ENCODE measurements at places on chromosomes 12 and 14.
A peak's percentile ranks its signal among the peaks of the same experiment; 100 is the strongest.

DNA sequence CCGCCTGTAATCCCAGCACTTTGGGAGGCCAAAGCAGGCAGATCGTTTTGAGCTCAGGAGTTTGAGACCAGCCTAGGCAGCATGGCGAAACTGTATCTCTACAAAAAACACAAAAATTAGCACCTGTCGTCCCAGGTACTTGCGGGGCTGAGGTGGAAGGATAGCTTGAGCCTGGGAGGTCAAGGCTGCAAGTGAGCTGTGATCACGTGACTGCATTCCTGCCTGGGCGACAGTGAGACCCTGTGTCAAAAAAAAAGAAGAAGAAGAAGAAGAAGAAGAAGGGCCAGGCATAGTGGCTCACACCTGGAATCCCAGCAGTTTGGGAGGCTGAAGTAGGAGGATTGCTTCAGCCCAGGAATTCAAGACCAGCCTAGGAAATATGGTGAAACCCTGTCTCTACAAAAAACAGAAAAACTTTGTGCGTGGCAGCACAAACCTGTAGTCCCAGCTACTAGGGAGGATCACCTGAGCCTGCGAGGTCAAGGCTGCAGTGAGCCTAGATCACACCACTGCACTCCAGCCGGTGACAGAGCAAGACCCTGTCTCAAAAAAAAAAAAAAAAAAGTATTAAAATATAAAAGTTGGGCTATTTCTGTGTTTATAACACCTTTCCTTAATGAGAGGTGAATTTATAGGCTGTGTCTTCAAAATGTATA lies 15.5 kb downstream of the RXYLT1 start:
- DNase-seq: no peak

- no peak for DNase-seq
Measured at GRCh38 chr12:124109760-124110159, 136.7 kb downstream of the ZNF664 start.

- no peak for DNase-seq
Measured at GRCh38 chr12:111767362-111768158, 827 bp downstream of the ALDH2 start.

DNA sequence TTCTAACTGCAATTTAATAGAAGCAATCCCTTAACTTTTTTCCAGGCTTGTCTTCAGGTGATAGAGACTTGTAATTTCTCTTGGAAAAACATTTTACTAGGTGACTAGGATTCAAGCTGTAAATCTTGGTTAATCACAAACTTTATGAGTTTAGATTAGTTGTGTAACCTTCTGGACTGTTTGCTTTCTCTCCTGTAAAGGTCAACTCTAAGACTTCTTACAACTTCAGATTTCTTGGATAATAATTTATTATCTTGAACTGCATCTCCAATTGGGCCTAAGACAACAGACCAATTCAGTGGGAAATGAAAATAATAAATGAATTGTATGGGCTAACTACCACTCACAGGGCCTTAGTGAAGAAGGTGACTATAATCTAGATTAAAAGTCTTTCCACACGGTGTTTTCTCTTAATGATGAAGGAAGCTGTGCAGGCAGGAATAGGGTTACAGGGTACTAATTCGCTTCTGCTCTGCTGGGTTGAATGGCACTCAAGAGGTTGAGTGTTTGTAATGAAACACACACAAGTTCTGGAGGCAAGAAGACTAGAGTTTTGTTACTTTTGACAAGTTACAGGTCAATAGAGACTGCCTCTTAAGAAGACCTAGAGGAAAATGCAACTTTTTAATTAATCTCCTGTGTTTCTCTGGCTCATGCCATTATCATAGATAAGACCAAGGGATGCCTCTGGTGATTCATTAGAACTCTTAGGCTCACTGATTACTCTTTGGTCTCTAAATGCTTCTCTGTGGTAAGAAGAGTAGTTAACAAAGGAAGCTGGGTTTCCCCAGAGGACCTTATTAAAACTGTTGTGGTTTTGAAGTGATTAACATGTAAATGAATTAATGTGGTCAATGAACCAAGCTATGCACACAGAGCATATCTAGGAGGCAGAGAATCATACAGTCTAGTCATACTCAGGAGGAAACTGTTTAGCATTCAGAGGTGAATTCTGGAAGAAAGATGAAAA lies 30.0 kb upstream of the OR4E1 start:
- DNase-seq: no peak

DNA sequence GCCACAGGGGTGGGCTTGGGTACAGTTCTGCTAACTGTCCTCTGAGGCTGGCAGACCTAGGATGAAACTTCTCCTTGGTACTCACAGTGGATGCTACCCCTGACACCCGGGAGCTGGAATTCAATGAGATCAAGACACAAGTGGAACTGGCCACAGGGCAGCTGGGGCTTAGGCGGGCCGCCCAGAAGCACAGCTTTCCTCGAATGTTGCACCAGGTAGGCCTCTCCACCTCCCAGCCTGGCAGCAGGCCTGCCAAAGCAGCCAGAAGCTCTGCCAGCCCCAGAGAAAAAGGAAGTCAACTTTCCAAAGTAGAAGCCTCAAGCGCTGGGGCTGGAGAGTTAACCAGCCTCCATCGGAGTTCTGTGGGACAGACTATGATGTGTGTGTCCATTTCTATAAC lies 2.4 kb upstream of the NRL start:
- DNase-seq: no peak

DNA sequence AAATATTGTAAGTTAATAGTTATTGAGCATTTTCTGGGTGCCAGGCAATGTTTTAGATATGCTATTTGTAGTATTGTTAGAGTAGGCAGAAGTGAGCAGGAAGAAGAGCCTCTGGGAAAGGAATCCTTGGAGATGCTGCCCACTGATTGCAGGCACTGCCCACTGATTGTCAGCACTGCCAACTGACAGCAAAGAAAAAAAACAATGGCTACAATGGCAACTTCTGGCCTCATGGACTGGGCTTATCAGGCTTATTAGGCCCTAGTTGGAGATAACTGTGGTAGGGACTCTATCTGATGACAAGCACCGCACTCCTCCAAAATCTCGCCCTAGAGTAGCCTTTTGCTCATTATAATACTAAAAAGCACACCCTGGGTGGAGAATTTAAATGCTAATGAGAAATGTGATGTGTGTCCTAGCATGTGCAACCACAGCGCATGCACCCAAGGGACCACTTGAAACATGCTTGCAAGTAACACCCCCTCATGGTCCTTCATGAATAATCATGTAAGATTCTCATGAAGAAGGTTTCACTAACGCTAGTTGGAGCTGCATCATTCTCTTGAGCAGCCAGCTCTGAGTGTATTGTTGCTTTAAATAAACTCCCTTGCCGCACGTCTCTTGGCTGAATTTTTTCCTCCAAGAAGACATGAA lies 103.5 kb upstream of the PPP4R3A start:
- DNase-seq: no peak

DNA sequence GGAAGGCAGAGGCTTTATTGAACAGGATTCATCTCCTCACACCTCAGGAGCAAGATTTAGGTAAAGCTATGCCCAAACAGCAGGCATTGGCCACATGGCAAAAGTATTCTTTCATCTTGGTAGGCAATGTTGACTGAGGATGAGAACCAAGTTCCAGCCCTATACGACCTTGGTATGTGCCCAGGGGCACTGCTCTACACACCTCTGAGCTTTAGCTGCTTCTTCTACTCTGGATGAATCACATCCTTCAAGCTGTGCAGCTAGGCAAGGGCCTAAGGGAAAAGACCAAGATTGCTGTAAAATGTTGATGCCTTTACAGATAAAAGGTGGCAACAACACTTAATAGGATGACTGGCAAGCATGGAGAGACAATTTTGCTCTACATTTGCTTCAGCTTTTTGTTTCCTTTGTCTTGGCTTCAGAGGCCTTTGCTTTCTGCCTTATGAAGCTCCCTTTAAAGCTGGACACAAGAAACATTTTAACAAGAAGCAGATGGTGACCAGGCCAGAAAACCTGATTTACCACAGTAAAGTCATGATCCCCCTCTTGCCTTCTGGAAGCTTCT lies 183.3 kb upstream of the KITLG start:
- no peak for DNase-seq

DNA sequence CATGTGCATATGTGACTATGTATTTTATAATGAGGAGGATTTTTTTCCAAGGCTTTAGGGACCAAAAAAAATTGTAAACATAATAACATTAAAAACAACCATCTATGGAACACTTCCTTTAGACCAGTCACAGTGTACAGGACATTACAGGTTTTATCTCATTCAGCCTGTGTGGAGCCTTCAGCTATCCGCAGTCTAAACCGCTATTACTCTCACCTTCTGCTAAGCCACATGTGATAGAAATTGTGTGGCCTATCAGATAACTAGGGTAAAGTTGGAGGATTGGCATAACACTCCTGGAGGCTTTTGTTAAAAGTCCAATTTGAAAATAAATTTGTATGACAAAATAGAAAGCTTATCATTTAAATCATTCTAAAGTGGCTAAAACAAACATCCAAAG lies 281.2 kb upstream of the TMTC1 start:
- no peak for DNase-seq

- DNase-seq: no peak
Measured at GRCh38 chr14:32938719-32939253, at the start of gene NPAS3. NPAS3 (plus strand) TSS chr14:32938879.

GRCh38 chr14:43735932-43736331 lies 771.2 kb downstream of the FSCB start:
- no peak for DNase-seq

DNA sequence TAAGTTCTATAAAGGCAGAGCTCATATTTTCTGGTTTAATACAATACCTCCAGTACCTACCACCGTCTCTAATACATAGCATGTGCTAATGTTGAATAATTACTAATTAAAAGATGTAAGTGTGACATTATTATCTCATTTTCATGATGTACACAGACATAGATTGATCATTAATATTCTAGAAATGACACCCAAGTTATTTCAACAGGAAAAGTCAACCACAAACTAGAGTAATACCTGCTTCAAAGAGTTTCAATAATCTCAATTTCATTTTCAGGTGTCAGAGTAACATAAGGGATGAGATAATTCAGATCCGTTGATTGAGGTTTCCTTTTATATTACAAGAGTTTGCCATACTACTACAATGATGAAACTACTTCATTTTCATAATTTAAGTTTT lies 388.9 kb downstream of the SOX5 start:
- DNase-seq: no peak

- DNase-seq: peak; percentile 94
Measured at GRCh38 chr12:27868139-27868538, 88.1 kb upstream of the MANSC4 start.

GRCh38 chr12:19390051-19390598 lies 49.2 kb upstream of the AEBP2 start:
- DNase-seq: no peak

- DNase-seq: no peak
Measured at GRCh38 chr14:31843361-31844091, 233.6 kb upstream of the ARHGAP5 start.

DNA sequence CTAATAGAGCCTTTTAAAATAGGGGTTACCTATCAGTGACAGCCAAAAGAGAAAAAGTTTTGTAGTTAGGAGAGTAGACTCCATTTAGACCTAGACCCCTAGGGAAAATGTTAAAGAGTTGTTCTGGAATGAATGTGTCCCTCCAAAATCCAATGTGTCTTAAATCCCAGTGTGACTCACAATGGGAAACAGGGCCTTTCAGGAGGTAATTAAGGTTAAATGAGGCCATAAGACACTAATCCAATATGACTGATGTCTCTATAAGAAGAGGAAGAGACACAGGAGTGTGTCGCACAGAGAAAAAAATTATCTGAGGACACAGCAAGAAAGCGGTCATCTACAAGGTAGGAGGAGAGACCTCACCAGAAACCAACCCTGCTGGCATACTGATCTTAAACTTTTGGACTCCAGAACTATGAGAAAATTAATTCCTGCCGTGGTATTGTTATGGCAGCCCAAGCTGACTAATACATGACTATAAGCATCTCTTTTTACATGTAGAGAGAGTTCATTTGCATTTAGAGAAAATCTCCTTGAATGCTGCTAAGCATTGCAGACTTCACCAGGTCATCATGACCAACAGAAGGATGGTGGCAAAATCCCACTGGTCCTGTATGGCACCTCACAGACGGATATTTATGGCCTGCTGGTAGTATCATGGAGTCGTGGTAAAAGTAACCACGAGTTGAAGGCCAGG lies 259.6 kb upstream of the TMTC1 start:
- DNase-seq: no peak

- DNase-seq: no peak
Measured at GRCh38 chr14:37583358-37584210, 11.5 kb downstream of the FOXA1 start.

DNA sequence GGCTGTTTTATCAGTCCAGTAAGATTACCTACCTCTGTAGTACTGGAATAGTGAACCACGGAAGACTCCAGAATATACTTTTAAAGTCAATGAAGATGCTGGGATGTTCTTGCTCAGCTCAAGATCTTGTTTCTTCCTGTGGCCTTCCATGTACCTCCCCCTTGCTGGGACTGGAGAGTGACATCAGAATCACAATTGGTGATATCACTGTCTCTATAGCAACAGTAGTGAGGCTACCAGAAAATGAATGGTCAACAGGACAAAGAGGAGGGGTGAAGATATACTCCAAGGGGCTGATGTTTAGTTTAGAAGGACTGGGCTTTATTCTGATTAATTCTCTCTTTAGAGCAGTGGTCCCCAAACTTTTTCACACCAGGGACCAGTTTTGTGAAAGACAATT lies 3.8 kb downstream of the AKAP3 start:
- no peak for DNase-seq

- DNase-seq: no peak
Measured at GRCh38 chr12:8951744-8952143, 2.3 kb upstream of the M6PR start.

GRCh38 chr12:67826946-67827720 lies 162.1 kb upstream of the IFNG-AS1 start:
- no peak for DNase-seq

- no peak for DNase-seq
Measured at GRCh38 chr14:75298187-75298965, 19.7 kb downstream of the FOS start.

DNA sequence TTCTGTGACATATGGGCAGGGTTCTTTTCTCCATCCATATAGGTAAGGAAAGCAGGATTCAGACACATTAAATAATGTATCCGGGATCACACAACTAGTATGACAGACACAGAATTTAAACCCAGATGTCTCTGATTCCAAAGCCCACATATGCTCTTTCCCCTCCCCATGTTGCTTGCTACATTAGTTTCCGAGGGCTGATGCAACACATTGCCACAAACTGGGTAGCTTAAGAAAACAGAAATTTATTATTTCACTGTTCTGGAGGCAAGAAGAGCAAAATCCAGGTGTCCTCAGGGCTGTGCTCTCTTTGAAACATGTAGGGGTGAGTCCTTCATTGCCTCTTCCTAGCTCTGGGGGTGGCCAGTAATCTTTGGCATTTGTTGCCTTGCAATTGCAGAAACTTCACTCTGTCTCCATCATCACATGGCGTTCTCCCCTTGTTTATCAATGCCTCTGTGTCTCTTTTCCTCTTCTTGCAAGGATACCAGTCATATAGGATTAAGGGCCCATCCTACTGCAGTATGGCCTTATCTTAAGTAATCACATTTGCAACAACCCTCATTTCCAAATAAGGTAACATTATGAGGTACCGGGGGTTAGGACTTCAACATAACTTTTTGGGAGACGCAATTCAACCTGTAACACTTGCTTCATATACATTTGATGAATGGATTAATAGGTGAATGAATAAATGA lies 83.0 kb upstream of the CCND2 start:
- no peak for DNase-seq

GRCh38 chr12:92556637-92557421 lies 146.0 kb upstream of the PLEKHG7 start:
- DNase-seq: no peak
